ENCODE measurements at places on chromosomes 4 and X.

DNA sequence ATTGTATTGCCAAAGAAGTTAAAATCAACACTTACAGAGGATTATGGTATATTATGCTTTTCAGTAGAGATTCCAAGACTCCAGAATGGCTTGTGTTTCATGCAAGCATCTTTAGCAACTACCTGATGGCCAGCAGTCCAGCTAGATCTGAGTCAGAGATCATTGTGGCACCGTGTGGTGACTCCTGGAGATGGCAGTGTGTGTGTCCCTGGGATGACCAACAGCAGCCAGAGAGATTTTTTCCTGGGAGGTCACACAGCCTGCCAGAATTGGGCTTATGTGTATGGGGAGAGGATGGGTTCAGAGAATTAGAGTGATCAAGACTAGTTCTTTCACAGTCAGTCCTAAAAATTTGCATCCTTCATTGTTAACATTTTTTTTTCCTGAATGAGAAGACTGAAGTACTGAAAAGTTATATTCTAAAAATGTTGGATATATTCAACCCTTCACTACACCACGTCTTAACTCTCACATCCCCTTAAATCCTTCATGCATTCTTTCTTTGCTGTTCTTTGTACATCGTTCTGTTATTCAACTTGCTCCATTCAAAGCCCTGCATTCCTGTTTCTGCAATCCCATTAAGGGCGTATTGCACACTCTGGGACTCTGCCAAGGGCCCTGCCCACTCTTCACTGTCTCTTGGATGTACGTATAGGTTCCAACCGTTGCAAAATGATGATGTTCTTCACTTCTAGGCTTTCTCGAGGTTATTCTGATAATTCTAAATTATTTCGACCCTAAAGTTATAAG is 12.4 kb downstream of the TENM3 start:
- DNase-seq = no peak

GRCh38 chr4:107248571-107248970 is 212.5 kb upstream of the DKK2 start:
- no peak for DNase-seq

- no peak for DNase-seq
These were observed 577 bp upstream of the PIM2 start for GRCh38 chrX:48919360-48919841.

GRCh38 chr4:146222313-146222712 is 8.0 kb downstream of the REELD1 start:
- DNase-seq = no peak

- peak; percentile 87 for DNase-seq
These were observed at the start of gene DCTD for GRCh38 chr4:182917182-182918043. DCTD (minus strand) TSS chr4:182917386; CDS start chr4:182915568, 1,818 bp downstream.

DNA sequence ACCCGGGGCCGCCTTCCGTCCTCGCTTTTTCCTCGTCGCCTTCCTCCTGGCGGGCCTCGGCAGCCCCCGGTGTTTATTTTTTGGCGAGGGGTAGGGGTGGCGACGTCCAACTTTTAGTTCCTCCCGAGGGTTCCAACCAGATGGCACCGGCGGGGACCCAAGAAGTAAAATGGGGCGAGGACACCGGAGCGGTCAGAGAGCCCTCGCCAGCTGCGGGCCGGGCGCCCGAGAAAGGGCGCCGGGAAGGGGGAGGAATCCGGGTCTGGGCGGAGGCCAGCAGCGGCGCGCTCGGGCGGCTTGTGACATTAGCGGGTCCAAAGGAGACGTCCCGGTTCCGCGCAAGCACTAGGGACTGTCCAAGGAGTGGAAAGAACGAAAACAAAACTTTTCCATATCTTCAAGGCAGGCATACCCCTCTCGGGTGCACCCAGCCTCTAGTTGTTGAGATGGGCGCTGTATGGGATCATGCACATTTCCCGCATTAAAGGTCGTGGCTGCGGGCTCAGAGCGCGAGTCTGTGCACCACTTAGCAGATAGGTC is 691 bp upstream of the USP46 start:
- DNase-seq = peak; percentile 48

GRCh38 chr4:74237425-74237966 is 70.8 kb upstream of the EPGN start:
- DNase-seq = no peak

GRCh38 chr4:1413687-1414479 is 7.6 kb upstream of the NKX1-1 start:
- no peak for DNase-seq

DNA sequence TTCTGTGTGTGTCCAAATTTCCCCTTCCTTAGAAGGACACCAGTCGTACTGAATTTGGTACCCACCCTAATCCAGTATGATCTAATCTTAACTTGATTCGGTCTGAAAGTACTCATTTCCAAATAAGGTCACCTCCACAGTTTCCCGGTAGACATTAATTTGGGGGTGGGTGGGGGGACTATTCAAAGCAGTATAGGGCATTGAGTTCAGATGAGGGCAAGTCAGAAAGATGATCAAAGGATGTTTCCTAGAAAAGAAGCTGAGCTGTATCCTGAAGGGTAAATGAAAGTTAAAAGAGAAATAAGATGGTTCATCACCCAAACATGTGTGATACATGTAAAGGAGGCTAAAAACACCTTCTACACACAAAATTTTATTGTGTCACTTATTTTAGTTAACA is 42.0 kb upstream of the SCRG1 start:
- no peak for DNase-seq

DNA sequence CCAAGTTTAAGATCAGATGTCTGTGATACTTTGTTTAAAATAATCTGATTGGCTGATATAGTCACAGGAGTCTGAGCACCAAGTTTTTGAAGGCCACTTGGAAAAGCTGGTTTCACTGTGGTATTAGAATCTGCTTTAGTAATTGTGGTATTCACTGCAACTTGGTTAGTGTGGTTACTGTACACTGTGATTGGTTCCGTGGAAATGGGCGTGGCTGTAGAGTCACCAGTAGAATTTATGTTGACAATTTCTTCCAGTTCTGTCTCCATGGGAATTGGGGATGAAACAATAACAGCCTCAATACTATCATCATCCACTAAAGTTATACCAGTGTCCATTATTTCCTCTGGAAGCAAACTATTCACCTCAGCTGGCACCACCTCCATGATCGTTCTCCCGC is 26.2 kb downstream of the LIN54 start:
- DNase-seq = no peak

DNA sequence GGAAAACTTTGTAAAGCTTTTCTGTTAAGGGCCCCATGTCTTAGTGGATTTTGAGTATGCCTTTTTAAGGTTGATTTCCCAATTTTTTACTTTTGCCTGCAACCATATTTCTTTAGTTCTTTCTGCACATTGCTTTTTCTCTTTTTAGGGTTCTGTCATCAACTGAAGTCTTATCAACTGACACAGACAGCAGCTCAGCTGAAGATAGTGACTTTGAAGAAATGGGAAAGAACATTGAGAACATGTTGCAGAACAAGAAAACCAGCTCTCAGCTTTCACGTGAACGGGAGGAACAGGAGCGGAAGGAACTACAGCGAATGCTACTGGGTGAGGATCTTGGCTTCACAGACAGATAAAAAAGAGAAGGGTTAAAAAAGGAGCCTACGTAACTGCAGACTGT is 27.8 kb downstream of the TAF1 start:
- no peak for DNase-seq

DNA sequence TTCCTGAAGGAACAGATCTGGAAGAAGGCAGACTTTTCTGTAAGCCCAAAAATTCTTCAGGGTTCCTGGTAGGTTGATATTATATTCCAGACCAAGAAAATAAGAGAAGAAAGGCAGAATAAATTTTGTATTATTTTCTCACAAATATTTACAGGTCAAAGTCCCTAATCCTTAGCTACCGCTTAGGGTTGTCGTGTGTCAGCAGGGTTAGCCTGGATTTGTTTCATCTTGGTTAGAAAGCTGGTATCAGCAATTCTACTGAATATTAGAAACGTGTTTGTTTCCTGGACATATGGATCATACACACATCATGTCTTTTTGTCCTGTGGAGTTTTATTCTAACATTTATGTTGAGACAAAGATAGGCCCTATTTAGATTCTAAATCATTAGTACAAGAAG is 232.9 kb upstream of the CXXC4 start:
- no peak for DNase-seq

DNA sequence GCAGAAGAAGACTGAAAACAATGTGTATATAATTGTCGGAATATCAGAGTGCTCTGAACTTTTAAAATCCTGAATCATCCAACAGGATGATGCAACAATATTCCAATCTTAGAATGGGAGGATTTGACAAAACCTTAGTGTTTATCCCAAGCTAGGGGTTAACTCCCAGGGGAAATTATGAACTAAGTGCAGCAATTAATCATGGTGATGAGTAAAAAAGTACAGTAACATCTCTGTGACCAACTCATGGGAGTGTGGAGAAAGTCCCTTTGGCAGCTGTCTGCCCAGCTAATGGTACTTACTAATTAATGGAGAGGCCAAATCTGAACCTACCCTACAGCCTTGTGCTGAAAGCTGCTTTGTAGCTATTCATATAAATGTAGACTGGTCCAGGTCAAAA is 257.6 kb upstream of the DDX53 start:
- no peak for DNase-seq

- no peak for DNase-seq
These were observed 12.6 kb downstream of the SYN1 start for GRCh38 chrX:47607091-47607490.

- DNase-seq = no peak
These were observed 41.7 kb upstream of the FRMD7 start for GRCh38 chrX:132169554-132169953.

- no peak for DNase-seq
These were observed 94.5 kb downstream of the FNIP2 start for GRCh38 chr4:158863296-158863695.

DNA sequence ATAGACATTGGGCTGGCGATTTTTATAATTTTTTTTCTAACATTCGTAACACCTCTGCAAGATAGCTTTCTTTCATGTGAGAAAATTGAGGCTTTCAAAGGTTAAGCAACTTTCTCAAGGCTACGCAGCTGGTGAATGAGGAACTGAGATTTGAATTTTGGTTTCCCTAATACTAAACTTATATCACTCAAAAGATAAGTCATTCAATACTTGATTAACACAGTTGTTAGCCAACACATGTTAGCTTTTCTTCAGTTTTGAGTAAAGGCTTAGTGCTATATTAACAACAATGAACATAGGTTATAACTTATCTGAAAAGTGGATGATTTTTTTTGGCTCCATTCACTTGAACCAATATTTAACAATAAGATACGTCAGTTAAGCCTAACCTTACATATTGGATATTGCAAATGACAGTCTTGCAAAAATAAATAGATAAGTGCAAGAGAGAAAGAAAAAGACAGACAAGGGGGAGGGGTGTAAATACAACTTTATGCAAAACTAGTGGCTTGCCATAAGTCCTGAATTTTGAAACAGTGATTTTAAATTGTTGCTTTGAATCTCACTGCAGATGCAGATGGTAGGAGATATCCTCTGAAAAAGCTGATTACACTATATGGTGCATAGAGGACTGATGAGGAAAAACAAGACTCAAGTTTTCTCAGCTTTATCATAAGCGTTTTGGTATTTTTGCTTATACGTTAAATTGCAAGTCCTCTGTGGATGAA is 11.1 kb upstream of the GPM6A start:
- DNase-seq = peak; percentile 38

DNA sequence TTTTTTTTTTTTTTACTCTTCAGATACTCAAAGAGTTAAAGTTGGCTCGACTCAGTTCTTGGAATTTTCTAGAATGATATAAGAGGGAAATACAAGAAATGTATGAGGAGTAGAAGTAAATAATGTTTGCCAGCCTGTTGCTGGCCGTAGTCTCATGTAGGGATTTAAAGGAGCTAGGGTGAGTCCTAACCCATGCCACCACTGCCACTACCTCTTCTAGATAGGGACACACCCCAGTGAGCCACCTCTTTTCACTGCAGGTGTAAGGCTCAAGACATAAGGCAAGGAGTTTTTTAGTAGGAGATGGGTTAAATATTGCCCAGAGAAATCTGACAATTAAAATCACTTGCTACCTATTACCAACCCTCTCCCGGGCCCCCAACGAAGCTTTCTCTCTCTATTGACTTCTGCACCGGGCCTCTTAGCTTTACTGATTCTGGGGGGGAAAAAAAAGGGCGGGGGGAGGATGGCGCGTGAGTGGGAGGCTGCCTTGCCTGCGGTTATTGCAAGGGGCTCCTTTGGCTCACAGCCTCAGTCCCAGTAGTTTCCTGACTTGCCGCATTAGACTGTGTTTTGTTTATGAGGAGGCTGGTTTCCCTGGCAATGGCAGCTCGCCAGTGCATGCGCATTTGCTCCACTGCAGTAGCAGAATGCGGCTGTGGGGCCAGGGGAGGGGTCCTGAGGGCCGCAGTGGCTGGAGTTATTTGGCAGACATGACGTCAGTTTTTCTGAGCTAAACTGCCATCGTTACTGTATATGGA is 3.0 kb downstream of the LINC00632 start:
- no peak for DNase-seq

GRCh38 chr4:158856852-158857251 is 88.0 kb downstream of the FNIP2 start:
- peak; percentile 55 for DNase-seq

- no peak for DNase-seq
These were observed 100.7 kb upstream of the GRPR start for GRCh38 chrX:16022580-16023200.

DNA sequence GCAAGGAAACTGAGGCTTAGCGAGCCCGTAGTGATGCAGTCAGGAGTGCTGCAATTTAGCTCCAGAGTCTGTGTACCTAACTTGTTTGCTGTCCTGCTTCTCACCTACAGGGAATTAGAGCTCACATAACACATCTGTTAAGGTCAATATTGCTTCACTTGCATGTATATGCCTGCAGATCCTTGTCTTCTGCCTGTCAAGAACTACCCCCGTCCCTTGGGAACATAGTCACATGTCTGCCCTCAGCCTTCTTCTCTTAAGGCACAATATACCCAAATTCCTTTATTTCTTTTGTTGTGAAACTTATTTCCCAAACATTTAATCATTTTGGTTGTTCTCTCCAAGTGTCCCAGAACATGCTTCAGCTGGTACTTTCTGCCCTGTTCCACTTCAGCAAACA is 103.3 kb upstream of the LEF1 start:
- no peak for DNase-seq

DNA sequence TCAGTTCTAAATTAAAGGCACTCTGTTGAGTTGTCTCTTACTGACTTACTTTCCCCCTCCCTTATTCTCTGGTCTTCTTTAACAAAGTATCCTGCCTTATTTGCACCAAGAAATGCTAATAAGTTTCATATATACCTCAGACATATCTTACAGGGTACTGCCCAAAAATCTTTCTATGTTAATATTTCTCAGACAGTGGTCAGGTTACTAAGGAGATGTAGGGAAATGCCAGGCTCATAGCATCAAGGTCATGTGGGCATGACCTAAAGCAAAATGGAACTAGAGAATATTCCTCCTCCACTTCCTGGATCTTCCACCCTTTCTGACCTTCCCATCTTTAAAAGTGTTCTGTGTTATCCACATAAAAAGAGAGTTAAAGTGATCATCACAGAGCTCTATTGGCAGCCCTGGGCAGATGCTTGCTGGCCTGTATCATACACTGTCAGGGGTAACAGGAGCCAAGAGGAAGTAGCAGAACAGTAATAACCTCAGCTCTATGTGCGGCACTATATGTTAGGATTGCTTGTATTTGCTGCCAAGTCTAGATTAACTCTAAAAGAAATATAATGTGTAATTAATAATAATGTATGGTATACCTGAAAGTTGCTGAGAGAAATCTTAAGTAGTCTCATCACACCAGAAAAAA is 74.3 kb downstream of the IQCM start:
- DNase-seq = no peak

- DNase-seq = no peak
These were observed 84.4 kb upstream of the PHOX2B start for GRCh38 chr4:41832961-41833360.

Data from GM13977 (cell line).